Activated naive CD4-positive, alpha-beta T cell (primary cell): ENCODE measurements at places on chromosomes 3 and 15.

GRCh38 chr3:13827256-13827655, 52.6 kb downstream of the WNT7A start:
- no peak for DNase-seq

DNA sequence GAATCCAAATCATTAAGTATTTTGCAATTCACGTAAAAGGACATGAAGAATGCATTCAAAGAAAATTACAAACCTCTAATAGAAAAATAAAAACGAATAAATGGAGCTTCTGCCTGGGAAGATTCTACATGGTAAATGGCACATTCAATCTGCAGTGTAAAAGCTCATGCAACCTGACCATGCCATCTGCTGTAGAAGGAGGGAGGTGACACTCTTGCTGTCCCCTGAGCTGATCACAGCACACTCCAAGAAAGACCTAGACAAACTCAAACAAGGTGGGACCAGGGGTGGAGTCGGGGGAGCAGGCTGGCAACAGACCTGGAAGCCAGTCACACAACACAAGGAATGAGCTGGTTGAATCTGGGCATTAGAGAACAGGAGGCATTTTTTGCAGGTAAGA, 101.8 kb downstream of the BDH1 start:
- DNase-seq: no peak

DNA sequence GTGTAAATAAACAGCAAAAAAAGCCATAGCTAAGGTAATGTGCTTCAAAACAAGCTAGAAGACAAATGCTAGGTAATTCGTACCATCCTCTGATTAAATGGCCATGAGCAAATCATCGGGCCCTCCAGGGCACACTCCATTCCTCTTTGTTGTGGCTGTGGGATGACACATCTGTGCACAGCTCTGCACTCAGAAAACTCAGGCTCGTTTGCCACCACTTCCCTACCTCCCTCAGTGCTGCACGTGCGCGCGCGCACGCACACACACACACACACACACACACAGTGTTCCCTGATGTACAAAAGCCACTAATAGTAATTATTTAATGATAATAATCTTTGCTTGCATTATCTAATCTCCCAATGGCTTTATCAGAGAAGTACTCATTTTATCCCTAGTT, 336.6 kb downstream of the FEZF2 start:
- DNase-seq: no peak

GRCh38 chr15:93671387-93671943, 559.9 kb upstream of the MCTP2 start:
- no peak for DNase-seq

DNA sequence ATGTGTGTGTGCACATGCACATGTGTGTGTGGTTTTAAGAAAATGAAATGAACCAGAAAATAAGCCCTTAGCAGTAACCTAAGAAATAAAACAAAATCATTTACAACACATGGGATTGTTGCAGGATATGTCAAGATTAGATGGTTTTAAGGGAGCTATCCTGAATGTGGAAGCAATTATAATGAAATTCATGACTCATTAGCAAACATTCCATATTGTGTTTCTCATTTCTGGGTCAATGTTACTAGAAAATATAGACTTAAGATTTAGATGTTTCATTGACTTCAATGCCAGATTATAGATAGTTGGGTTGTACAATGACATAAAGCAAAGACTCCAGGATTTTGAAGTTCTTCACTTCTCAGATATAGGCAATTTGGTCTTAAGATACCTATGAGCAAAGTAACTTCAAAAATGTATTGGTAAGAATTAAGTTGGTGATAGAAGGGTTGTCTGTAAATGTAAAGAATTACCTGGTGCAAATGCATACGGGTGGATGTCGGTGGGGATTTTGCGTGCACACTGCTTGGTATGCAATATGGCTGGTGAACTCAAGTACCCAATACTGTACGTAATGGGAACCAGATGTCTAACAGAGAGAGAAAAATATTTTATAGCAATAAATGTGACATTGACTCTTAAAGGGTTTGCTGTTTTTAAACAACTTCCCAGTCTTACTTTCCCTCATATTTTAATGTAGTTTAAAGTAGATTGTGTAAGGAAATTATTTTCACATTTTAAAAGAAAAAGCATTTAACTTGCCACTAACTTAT, 53.9 kb upstream of the NR2F2 start:
- DNase-seq: no peak

- DNase-seq: no peak
These were observed 361.6 kb downstream of the RBMS3 start for GRCh38 chr3:29642393-29643033.

GRCh38 chr15:91516866-91517265, 336.6 kb upstream of the SLCO3A1 start:
- no peak for DNase-seq

DNA sequence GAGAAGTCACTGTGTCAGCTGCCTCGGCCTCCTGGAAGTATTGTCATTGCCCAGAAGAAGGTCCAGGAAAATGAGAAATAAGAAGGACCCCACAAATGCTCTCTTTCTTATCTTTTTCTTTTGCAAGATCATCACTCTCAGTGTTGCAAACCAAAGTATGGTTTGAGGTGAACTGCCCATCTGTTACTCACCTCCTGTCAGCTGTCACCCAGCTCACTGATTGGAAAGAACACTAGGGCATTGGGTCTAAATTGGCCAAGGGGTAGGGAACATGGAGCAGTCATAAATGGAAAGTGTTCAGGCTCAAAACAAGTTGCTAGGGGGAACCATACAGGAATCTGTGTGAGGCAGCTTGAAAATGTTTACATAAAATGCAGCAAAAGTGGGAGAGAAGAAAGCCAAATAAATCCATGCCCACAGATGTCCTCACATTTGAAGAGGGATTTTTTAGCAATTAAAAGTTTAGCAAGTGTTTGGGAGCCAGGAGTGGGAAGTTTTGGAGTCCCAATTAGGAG, 431.2 kb upstream of the THBS1 start:
- no peak for DNase-seq

GRCh38 chr15:86932456-86932855, 852.8 kb downstream of the AGBL1 start:
- DNase-seq: no peak

- no peak for DNase-seq
These were observed 2.5 kb upstream of the RPP25 start for GRCh38 chr15:74958908-74959585.

DNA sequence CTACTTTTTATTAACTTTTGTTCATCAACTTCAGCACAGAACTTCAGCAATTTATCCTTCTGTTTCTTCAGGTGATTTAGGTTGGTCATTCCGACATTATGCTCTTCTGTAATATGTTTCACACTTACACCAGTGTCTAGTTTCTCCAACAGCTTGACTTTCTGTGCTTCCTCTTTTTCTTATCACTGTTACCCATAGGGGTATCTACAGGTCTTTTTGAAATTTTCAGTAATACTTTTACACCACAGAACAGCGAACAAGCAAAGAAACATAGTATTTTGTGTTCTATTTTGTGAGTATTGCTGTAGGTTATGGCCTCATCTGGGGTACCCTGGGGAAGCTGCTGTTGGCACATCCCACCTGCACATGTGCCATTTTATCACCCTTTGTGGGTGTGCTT, 260.7 kb downstream of the NSUN3 start:
- no peak for DNase-seq

DNA sequence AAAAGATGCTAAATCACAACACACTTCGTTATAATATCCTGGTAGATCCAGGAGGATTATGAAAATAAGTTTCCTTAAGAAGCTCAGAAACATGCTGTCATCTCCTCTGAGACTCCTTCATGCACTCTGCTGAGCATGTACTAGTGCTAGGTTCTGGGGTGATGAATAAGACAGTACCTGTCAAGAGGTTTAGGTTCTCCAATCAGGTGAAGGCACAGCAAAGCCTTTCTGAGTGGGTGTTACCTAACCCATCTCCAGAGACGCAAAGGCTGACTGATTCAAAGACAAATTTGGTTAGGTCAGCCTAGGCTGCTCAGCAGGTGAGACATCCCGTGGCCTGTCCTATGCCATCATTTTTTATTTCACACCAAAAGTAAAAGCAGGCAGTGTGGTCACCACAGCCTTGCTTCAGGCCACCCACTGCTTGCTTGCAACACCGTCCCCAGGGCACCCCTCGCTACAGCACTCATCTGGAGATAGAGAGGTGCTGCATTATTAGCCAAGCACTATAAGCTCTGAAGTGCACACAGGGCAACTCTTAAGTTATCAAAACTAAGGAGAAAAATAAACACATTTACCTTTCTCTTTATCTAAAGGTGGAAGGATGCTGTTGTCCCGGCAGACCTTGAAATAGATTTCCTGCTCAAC, 117.2 kb downstream of the TJP1 start:
- DNase-seq: no peak

GRCh38 chr15:41698779-41699178, 38.6 kb downstream of the MGA start:
- DNase-seq: no peak

GRCh38 chr3:190279690-190280089, 42.6 kb downstream of the CLDN1 start:
- DNase-seq: no peak

DNA sequence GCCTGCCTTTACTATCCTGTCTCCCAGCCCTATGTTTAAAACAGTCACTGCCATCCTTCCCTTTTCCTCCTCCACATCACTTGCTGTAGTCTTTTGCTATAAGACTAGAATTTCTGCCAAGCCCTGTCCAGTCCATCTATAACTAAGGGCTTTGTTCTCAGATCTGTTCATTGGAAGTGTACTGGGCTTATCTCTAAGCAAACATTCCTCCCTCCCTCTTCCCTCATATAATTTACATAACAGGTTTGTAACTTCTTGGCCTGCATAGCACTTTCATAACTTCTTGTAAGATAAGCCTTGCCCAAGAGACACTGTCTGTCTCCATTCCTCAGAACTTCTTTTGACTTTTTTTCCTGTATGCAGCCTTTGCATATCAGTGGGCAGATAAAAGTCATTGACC, 16.7 kb downstream of the TPRG1 start:
- DNase-seq: no peak

DNA sequence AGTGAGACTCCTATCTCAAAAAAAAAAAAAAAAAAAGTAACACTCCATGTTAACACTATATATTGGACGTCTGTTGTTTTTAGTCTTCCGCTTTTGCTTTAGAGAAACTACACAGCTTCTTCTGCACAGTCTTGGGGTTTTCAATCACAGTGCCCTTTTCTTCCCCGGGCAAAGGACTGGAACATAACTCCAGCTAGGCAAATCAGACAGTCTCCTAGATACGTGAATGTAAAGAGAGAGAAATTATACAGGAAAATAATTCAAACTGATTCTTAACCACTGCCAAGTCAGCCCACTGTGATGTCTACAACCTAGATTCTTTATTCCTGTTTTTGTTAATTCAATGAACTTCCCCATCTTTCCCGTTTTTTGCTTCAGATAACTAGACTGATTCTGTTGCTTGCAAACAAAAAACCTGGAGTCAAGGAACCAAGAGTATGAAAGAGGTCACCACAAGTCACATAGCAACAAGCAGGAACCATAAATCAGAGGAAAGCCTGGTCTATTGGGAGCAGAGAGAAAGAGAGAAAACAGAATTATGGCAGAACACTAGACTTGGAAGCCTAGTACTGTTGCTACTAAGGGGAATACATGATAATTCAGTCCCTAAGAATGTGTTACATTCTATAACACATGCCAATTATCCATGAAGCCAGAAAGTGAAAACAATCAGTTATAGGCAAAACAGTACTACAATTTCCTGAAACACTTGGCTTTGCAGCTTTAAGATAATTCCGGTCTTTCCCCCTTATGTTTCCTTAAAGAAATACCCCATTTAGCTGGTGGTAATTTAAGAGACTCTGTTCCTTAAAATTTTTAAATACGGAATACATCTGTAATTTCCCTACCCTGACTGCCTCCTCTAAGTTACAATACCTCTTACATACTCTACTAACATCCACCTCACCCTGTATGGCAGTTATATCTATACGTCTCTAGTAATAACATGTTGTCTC, 63.1 kb downstream of the TBL1XR1 start:
- no peak for DNase-seq

DNA sequence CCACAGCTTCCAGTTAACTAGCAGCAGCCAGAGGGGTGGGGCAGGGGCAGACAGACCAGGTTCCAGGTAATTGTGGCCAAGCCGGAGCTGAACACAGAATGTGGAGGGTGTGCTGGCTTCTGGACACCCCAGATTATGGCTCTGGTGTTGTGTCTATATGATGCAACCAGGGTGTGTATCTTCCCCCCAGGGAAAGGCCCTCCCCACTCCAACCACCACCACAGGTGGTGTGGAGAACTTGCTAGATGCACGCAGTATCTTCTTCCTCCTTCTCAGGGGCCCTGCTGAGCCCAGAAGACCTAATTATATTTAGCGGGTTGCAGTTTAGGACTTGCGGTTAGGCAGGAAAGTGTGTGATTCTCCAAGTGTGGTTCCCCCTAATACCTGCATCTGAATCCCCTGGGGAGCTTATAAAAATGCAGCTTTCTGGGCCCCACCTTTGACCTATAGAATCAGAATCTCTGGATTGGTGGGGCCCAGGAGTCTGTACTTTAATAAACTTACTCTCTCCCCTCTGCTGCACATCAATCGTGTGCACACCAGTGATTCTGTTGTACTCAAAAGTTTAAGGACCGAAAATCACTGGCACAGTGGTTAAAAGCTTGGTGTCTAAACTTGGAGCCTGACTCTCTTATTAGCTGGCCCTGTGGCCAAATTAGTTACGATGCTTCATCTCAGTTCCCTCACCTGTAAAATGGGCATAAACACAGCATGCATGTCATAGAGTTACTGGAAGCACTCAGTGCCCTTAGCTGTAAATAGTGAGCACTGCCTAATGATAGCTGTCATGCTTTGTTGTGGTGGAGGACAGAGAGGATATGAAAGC, 379.1 kb upstream of the PROK2 start:
- DNase-seq: no peak

GRCh38 chr3:64187065-64187959, 38.0 kb downstream of the PRICKLE2 start:
- no peak for DNase-seq

DNA sequence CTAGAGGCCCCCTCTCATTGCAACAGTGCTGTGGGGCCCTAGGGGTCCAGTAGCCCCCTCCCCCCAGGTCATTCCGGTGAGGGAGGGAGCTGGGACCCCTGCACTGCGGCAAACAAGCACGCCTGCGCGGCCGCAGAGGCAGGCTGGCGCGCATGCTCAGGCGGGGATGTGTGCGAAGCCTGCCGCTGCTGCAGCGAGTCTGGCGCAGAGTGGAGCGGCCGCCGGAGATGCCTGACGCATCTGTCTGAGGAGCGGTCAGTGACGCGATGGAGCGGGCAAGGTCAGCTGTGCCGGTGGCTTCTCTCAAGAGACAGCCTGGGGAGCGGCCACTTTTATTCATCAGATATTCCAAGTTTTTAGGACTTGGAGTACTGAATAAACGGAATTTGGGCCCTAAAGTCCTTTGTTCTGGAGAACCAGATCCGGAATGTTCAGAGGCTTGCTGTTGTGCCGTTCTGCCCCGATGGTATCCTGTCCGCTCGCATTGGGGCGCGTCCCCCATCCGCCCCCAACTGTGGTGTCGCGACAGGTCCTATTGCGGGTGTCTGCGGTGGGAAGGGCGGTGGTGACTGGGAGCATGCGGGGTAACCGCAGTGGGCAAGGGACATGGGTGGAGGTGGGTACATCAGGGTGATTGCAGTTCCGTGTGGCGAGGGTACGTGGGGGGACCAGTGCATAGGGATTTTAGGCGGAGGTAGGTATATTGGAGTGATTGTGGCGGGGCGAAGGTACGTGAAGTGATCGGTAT, at the start of the genes SNRPN and SNURF:
Gene SNRPN, plus strand, starts transcription at position 205 of the 748 bp plus-strand sequence. CDS start 19,467 bp downstream, outside the sequence.
Gene SNURF, plus strand, starts transcription at position 205 of the 748 bp plus-strand sequence. Its CDS starts 62 bp downstream, at position 267.
- peak; percentile 23 for DNase-seq

- DNase-seq: no peak
These were observed 365.2 kb upstream of the DPH6 start for GRCh38 chr15:35911052-35911777.

- DNase-seq: no peak
These were observed 66.0 kb downstream of the CHDH start for GRCh38 chr3:53780171-53780570.

- DNase-seq: no peak
These were observed 29.3 kb upstream of the UBE2E1 start for GRCh38 chr3:23776352-23776891.

- DNase-seq: no peak
These were observed 3.1 kb upstream of the POLR2M start for GRCh38 chr15:57703387-57703786.
